ENCODE measurements at places on chromosomes 1 and 21.

DNA sequence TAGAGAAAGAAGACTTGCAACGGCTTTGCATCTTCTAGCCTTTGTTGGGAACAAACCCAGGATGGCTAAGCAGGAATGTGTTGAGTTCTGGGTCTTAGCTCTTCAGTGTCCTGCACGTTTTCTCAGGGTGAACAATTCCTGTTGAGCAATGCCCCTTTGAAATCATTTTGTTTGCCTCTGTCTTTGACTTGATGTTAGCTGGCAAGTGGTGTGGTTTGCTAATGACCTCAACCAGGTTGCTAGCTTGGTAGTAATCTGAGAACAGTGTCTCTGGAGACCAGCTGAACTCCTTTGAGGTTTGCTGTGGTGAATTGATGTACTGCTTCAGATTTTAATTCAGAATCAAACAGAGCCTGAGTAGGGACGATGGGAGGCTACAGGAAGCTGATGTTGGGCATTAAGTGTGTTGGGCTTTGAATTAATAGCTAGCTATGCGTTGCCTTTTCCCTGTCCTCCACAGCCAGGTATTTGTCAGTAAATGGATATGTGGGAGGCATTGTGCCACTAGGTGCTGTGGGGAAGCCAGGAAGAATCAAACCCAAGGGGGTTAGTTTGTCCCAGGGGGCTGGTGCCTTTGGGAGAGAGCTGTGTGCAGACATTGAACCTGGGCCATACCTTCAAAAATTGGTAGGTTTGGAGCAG is 23.3 kb upstream of the SRSF10 start:
- no peak for DNase-seq

DNA sequence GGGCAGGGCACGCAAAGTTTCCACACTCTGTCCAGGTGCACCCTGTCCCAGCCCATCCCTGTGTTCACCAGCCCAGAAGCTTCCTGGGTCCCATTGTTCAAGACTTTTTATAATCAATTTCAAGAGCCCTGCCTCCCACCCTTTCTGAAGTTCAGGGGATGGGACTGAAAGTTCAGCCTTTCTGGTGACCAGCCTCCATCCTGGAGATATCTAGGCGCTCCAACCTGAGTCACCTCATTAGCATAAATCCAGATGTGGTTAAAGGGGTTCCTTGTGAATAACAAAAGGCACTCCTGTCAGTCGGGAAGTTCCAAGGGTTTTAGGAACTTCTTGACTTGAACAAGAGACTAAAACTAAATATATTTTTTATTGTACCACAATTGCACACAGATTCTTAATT is 48.4 kb upstream of the RAP1A start:
- no peak for DNase-seq

GRCh38 chr21:33396951-33397350 is 6.3 kb upstream of the IFNGR2 start:
- no peak for DNase-seq

- DNase-seq, result no peak
Observed at GRCh38 chr21:27673581-27673980, 706.7 kb upstream of the ADAMTS5 start.

GRCh38 chr1:177913762-177914540 is 55.9 kb downstream of the SEC16B start:
- DNase-seq, result peak; percentile 31

DNA sequence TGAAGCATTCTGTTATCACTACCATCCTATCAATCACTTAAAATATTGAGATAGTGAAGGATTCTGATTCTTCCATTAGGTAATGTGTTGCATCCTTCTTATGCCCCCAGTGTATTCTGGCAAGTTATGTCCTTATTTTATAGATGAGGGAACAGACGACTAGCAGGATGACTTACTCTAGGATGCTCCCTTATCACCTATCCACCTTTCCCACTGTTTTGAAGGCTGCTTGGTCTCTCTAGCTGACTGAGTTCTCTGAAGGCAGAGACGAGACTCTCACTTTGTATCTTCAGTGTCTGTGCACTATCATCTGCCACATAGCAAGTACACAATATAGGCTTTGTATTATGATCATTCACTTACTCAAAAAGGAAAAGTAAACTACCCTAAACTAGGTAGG is 4.0 kb downstream of the GLUL start:
- DNase-seq, result no peak

GRCh38 chr1:16009030-16009460 is 5.0 kb downstream of the SRARP start:
- DNase-seq, result peak; percentile 75

Data from NCI-H524 (cell line).